ENCODE measurements at places on chromosomes 11 and 22.

DNA sequence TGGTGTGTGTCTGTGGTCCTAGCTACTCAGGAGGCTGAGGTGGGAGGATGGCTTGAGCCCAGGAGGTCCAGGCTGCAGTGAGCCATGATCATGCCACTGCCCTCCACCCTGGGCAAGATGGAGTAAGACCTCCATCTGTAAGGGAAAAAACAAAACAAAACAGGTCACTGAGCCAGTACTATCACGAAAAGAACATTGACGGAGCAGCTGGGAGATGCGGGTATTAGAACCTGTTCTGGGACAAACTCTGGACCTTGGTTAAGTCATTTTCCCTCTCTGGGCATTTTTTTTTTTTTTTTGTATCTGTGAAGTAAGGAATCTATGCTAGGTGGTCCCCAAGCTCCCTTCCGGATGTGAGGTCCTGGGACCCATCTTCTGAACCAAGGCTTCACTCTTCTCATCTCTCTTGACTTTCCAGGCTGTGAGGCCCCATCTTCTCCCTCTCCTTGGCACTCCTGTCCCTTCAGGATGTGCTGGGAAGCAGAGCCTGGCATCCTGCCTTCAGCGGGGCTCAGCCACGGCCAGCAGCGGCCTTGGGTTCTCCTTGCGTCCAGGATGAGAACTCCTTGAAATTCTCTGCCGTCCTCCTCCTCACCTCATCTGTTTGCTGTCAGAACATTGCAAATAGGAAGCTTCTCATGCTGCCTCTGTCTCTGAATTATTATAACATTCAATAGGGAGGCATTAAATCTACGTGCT, 130.8 kb downstream of the GRIK4 start:
- no peak for DNase-seq

DNA sequence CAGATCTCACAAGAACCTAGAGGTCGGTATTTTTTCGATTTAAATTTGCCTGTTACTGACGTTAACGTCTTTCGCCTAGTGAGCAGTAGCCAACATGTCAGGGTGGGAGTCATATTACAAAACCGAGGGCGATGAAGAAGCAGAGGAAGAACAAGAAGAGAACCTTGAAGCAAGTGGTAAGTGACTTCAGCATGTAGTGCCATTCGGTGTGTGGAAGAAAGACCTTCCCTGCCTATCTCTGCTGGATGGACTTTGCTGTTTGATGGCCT, 750 bp downstream of the XRCC6 start:
- DNase-seq: no peak

- DNase-seq: no peak
Observed at GRCh38 chr11:75627906-75628668, 40.8 kb downstream of the MAP6 start.

- DNase-seq: no peak
Observed at GRCh38 chr22:50726643-50727340, 11.2 kb upstream of the ACR start.

DNA sequence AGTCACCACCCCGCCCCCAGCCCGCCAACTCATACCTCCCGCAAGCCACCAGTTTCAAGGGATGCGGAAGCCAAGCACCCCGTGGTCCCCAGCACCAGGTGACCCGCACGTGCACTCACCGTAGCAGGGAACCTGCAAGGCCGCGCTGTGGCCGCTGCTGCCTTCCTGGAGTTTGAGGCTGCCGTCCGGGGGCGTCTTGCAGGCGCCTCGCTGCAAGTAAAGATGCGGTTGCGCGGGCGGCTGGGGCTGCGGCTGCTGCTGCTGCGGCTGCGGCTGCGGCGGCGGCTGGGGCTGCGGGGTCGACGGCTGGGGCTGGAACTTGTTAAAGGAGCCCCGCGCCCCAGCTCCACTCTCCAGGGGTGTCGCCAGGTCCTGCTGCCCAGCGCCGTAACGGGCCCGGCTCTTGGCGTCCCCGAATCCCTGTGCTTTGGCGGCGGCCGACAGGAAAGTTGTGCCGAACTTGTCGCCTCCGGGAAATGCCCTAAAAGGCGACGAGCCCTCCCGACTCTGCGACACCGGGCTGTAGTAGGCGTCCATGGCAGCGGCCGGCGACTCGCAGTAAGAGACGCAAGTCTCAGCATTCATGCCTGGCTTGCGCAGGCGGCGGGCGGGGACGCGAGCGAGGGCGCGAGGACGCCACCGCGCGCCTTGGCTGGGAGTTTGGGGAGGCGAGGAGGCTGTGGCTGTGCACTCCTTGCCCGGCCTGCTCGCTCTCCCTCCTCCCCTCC, at the start of gene ALX4:
Gene ALX4 (minus strand): TSS at position 662 of the 728 bp plus-strand sequence. CDS start 77 bp downstream, at position 585.
- DNase-seq: no peak

DNA sequence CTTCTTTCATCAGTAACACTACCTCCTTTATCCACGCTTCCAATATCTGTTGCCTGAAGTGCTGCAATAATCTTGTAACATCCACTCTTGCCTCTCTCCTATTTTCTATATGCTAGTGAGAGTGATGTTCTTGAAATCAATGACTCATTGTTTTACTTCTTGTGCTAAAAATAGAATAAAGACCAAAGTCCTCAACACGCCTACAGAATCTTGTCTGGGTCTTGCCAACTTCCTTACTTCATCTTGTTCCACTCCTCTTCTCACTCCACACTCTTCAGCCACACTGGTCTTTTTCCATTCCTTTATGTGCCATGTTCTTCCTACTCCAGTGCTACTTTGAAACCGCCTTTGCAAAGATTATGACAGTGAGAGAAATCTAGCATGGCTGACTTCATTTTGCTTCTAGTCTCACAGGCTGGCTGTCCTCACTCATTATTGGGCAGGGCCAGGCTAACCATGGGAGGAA, 136.4 kb downstream of the CCDC81 start:
- DNase-seq: no peak

DNA sequence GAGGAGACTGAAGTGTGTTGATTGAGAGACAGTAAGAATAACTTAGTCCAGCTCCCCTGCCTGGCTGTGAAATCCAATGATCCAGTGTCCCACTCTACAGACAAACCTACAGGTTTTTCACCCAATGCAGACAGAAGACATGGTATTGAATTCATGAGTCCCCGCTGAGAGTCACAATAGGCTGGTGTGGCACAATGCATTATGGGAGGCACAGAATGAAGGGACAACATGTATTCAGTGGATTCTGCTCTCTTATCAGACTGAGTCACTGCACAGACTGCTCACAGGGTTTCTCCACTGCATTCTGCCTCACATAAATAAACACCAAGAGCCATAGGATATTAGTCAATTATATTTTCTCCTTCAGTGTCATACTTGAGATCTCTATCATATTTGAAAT, 55.2 kb upstream of the TOP3B start:
- DNase-seq: no peak

GRCh38 chr22:33756508-33756949, 163.7 kb downstream of the LARGE1 start:
- DNase-seq: no peak

DNA sequence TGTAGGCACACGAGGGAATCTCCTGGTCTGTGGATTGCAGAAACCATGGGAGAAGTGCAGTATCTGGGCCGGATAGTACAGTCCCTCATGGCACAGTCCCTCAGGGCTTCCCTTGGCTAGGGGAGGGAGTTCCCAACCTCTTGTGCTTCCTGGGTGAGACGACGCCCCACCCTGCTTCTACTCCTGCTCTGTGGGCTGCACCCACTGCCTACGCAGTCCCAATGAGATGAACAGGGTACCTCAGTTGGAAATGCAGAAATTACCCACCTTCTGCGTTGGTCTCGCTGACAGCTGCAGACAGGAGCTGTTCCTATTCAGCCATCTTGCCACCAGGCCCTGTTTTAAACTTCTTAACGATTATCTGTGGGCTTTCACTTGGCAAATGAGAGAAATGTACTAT, 157.2 kb upstream of the CARD18 start:
- DNase-seq: no peak

DNA sequence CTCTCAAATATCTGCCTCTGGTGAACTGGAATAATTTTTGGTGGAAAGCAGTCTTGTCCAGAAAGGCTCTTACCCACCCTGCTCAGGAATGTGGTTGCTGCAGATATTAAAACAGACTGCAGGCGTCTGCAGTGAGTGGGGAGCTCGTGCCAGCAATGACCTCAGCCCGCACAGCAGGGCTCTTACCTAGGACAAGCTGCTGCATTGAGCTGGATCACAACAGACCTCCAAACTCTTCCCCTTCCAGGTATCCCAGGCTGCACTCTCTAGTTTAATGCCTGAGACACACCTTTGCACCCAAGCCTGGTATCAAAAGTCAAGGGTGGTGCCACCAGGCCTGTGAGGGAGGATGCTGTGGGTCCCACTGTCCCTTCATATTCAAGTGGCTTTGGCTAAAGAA, 69.7 kb upstream of the CDON start:
- DNase-seq: no peak

GRCh38 chr11:79829891-79830290, 389.1 kb upstream of the TENM4 start:
- no peak for DNase-seq

DNA sequence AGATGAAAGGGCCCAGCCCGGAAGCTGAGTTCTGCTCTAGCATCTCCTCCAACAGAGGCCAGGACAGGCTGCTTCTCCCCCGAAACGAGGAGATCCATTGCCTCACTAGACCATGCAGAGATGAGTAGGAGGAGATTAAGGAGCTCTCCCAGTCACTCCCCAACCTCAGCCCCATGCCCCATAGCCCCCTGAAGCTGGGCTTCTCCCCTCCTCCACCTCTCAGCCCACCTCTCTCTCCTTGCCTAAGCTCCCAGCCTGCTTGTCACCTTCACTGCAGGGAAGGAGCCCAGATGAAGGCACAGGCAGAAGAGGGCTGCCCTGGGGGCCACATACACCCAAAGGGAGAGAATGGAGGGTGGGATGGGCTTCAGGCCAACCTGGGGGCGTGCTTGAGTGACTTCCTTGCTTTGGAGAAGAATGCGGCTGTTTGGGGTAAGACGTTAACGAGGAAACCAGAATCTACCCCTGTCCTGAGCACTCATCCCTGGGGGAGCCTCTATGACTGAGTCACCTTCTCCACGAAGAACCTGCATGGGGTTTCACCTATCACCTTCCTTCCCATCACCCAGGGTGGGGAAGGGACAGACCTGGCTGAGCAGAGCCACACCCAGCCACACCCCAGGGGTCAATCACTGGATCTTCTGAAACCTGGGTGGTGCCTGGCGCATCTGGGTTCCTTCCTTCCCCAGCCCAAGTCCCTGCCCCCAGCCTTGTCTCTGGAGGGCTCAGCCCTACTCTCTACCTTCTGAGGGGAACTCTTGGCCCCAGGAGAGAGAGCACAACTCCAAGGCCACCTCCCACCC, 11.6 kb upstream of the GNAZ start:
- DNase-seq: no peak

GRCh38 chr11:128860571-128861361, 6.3 kb downstream of the KCNJ1 start:
- no peak for DNase-seq

GRCh38 chr11:126140201-126140925, 71.1 kb downstream of the RPUSD4 start:
- no peak for DNase-seq

DNA sequence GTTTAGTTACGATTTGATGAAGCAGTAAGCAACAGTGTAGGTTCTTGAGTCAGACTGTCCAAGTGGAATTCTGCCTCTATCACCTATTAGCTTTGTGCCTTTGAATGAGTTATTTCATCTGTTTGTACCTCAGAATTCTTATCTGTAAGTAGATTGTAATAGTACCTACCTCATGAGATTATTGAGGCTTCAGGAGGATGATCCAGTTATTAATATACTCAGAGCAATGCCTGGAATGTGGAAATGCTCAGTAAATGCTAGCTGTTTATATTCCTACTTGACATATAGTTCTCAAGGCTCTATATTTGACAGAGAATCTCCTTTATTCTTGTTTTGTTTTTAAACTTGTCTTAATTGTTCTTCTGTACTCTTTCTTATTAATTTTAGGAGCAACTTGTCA, 70.1 kb downstream of the SFI1 start:
- no peak for DNase-seq

DNA sequence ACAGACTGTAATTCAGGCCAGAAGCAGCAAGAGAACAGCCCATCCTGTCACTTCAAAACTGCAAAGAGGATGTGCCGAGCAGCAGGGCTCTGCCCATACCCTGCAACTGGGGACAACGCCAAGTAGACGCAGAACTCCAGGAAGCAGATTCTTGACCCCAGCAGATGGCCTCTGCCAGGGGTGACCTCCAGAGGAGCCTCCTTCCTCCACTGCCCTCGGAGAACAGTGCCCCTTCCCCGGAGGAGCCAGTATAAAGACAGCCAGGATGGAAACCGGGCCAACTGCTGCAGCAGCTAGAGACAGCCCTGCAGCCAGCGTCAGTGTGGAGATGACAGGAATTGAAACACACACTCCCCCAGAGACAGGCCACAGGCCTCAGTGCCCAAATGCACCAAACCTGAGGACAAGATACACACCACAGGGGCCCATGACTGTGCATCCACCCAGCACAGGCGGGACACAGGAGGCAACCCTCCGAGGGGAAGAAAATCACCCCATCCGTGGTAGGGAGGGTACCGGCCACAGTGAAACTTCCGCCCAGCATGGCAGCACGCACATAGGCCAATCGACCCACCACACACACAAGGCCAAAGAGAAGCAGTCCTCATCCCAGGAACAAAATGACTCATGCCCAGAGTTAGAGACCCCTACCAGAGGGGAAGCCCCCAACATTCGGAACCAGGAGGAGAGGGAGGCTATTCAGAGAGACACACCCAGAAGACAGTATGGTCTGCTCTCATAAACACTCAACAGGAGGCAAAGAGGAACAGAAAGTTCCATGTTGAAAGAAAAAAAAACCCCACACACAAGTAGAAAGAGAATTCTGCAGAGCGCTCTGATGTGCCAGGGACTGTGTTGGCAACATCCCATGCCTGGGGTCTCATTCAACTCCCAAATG, 5.6 kb downstream of the AHNAK start:
- DNase-seq: no peak

- DNase-seq: no peak
Observed at GRCh38 chr11:120137187-120137610, 714 bp downstream of the TRIM29 start.

GRCh38 chr11:20112291-20113148, 47.8 kb downstream of the DBX1 start:
- no peak for DNase-seq

GRCh38 chr11:134228625-134229024, 4.2 kb downstream of the VPS26B start:
- no peak for DNase-seq

Data from stimulated activated CD8-positive, alpha-beta memory T cell treated with anti-CD3 and anti-CD28 coated beads, Interleukin-7, amount 100 ng/mL, for 1 hour (primary cell).